Naive thymus-derived CD8-positive, alpha-beta T cell (primary cell): ENCODE measurements at places on chromosomes 5 and 9. TPM values are rescaled to one million over a fixed set of nuclear protein-coding genes. Genes with fewer than 3 reads are reported as not detected.
A peak's percentile ranks its signal among the peaks of the same experiment; 100 is the strongest.

Gene TTF1
- 22.8 TPM for total RNA-seq

GRCh38 chr9:133379153-133380086 lies 3.3 kb downstream of the STKLD1 start:
- H3K36me3 ChIP-seq = no peaks in the 10 kb centered on the region
- H3K27me3 ChIP-seq = no peaks in the 10 kb centered on the region
- peaks cover 9% of the 10 kb centered on the region for H3K4me1 ChIP-seq
- H3K4me3 ChIP-seq = no peak overlapping the region

- no peak overlapping the region for H3K4me3 ChIP-seq
- no peaks in the 10 kb centered on the region for H3K27me3 ChIP-seq
- no peaks in the 10 kb centered on the region for H3K36me3 ChIP-seq
- H3K4me1 ChIP-seq = peaks cover 11% of the 10 kb centered on the region
- H3K27ac ChIP-seq = no peak overlapping the region
Observed at GRCh38 chr9:121272401-121272948, 4.5 kb downstream of the GSN start.

Gene C8G
- total RNA-seq = 0.99 TPM

Gene TEK
- total RNA-seq = not detected

DNA sequence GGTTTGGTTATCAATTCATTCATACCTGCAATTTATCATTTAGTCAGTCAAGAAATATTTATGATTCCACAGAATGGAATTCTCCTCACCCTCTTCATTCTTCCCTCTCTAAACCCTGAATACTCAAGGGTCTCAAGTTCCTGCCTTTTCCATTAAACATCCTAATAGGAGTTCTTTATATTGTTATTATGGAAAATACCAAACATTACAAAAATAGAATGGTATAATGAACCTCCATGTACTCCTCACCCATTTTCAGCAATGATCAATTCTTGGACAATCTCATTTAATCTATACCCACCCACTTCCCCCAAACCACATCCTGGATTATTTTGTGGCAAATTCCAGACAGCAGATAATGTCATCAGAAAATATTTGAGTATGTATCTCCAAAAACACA lies 74.5 kb downstream of the ADAMTS12 start:
- H3K4me3 ChIP-seq = no peak overlapping the region
- H3K4me1 ChIP-seq = no peaks in the 10 kb centered on the region
- H3K27ac ChIP-seq = no peak overlapping the region
- H3K36me3 ChIP-seq = peaks cover 8% of the 10 kb centered on the region
- H3K27me3 ChIP-seq = peaks cover 10% of the 10 kb centered on the region

Gene SLC6A3
- total RNA-seq = 0.27 TPM

GRCh38 chr5:17426104-17426749 lies 71.8 kb upstream of the TAF11L2 start:
- no peaks in the 10 kb centered on the region for H3K27me3 ChIP-seq
- H3K4me3 ChIP-seq = no peak overlapping the region
- no peak overlapping the region for H3K27ac ChIP-seq
- H3K4me1 ChIP-seq = no peaks in the 10 kb centered on the region

DNA sequence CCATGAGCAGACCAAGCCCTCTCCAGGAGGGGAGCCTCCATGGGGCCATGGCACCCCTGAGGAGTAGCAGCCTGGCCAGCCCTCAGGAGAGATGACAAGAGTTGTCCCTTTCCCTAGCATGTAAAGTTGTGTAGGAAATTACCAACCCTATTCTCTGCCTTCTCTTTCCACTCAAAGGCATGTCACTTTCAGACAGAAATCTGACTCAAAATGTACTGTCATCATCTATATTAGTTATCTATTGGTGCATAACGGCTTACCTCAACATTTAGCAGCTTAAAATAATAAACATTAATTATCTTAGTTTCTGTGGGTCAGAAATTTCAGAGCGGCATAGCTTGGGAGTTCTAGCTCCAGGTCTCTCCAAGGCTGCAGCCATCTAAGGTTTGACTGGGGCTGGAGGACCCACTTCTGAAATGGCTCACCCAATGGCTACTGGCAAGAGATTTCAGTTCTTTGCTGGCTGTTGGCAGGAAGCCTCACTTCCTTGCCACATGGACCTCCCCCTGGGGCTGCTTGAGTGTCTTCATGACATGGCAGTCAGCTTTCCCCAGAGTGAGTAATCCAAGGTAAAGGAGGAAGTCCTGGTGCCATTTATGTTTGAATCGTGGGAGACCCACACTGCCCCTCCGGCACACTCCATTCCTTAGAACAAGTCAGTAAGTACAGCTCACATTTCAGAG lies 632.3 kb downstream of the CCDC171 start:
- H3K36me3 ChIP-seq = peaks cover 3% of the 10 kb centered on the region
- H3K27me3 ChIP-seq = no peaks in the 10 kb centered on the region
- peaks cover 27% of the 10 kb centered on the region for H3K4me1 ChIP-seq
- H3K4me3 ChIP-seq = no peak overlapping the region

Gene RC3H2
- total RNA-seq = 55.8 TPM

DNA sequence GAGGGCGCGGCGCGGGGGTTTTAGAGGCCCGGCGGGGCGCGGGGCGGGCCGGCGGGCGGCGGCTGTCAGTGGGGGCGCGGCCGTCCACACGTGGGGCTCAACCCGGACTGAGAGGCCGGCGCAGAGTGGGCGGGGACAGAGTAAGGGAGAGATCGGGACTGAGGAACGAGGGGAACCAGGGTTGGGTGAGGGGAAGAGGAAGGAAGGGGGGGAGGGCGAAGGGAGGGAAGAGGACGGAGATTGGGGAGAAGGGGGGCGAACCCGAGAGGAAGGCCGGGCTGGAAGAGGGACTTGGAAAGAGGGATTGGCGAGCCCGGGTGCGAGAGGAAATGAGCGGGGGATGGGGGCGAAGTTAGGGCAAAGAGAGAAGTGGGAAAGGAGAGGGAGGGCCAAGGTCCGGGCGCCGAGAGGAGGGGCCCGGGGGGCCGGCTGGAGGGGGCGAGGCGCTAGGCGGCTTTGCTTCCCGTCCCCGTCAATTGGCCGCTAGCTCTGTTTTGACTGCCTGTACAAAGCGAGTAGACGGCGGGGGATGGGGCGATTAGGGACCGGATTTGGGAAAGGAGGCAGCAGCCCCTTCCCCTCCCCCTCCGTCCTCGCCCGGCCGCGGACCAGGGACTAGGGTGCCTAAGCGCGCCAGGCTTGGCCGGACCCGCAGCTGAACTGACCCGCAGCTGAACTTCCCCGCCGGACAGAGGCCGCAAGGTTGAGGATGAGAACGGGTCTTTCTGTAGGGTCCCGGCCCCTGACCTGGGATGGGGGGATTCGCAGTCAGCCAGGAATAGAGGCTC lies 399 bp upstream of the FBN2 start:
- peaks cover 37% of the 10 kb centered on the region for H3K27me3 ChIP-seq
- no peak overlapping the region for H3K27ac ChIP-seq
- H3K4me3 ChIP-seq = peak overlapping the region; percentile 39
- H3K36me3 ChIP-seq = peaks cover 1% of the 10 kb centered on the region
- no peaks in the 10 kb centered on the region for H3K4me1 ChIP-seq

Gene SLC28A3
- not detected for total RNA-seq

- no peak for DNase-seq
- no peak overlapping the region for H3K27ac ChIP-seq
- no peak overlapping the region for H3K4me3 ChIP-seq
- H3K27me3 ChIP-seq = peaks cover 39% of the 10 kb centered on the region
- peaks cover 28% of the 10 kb centered on the region for H3K4me1 ChIP-seq
Observed at GRCh38 chr5:124645396-124645795, 101.0 kb downstream of the ZNF608 start.

DNA sequence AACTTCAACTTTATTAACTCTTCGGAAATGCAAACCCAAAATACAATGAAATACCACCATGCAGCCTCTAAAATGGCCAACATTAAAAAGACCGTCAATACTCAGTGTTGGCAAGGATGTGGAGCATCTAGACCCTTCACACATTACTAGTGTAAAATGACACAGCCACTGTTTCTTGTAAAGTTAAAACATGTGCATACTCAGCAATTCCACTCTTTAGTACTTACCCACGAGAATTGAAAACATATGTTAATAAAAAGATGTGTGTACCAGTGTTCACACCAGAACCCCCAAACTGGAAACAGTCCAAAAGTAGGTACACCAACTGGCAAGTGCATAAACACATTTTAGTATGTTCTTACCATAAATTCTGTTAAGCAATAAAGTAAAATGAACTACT lies 294.7 kb downstream of the PLK2 start:
- H3K4me1 ChIP-seq = no peaks in the 10 kb centered on the region
- no peak for DNase-seq
- no peak overlapping the region for H3K27ac ChIP-seq
- no peaks in the 10 kb centered on the region for H3K36me3 ChIP-seq
- no peaks in the 10 kb centered on the region for H3K27me3 ChIP-seq

Gene RAB3C
- not detected for total RNA-seq

DNA sequence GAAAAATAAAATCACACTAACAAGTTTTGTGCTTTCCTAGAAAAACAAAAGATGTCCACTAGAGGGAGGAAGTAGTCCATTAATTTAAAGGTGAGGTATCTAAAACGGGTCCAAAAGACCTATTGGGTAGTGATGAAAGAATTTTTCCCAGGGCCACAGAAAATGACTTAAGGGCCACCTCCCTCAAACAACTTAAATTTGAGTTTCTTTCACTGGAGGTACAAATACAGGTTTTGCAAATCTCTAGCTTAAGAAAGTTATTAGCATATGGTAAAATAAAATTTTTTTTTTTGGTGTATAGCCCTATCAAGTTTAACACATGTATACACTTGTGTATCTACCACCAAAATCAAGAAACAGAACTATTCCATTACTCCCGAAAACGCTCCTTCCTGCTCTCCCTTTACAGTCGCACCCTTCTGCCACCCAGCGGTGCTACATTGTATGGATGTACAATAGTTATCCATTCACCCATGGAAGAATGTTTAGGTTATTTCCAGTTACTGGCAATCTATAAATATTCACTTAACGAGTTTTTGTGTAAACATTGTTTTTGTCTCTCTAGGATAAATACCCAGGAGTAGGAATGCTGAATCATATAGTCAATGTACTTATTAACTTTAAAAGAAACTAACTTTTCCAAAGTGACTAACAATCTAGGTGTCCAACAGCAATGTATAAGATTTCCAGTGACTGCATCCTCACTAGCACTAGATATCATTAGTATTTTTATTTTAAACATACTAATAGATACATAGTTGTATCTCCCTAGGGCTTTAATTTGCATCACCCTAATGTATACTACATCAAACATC lies 21.9 kb downstream of the DEPDC1B start:
- DNase-seq = peak; percentile 18
- no peak overlapping the region for H3K27ac ChIP-seq
- no peaks in the 10 kb centered on the region for H3K4me1 ChIP-seq
- H3K4me3 ChIP-seq = no peak overlapping the region
- peaks cover 7% of the 10 kb centered on the region for H3K27me3 ChIP-seq

DNA sequence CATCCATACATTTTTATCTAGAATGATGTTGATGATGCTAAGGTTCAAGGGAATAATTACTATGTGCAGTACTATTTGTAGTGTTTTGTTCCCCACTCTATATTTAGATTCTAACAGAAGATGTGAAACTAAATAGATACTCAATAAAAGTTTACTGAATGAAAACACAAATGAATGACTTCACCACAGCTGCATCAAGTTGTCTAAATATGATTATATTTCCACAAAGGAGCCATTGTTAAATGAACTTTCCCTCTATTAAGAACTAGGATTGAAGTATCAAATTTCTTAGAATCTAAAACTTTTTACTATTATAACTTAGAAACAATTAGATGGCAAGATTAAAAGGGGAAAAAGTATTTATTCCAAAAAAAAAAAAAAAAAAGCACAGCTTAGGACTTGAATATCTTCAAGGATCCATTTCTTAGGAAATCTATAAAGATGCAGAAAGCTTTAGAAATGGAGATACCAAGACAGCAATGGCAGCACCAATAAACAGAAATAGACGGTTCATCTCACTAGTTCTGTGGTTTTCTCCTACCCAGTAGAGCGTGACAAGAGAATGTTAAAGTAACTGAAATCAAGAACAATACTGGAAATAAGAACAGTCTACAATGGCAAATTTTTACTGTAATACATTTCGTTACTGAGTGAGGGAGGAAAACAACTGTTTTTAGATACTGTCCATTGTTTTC lies 347.6 kb downstream of the EBF1 start:
- no peak overlapping the region for H3K4me3 ChIP-seq
- no peak for DNase-seq
- H3K27me3 ChIP-seq = no peaks in the 10 kb centered on the region
- peaks cover 9% of the 10 kb centered on the region for H3K4me1 ChIP-seq
- no peaks in the 10 kb centered on the region for H3K36me3 ChIP-seq

Gene ACOT12
- not detected for total RNA-seq

DNA sequence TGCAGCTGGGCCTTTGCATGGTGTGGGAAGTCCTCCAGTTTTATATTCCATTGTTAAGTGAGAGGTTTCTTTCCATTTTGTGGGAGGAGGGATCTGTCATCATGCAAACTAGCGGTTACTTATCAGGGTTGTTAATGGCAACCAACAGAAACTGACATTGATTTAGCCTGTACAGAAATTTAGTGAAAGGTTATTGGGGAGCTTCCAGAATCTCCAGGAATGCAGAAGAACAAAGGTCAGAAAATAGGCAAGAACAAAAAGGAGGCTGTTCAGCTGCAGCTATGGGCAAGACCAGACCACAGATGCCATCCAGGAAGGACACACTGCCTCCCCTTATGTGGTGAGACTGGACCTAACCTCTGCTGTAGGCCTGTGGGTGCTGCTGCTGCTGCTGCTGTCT lies 395.8 kb downstream of the KDM4C start:
- no peaks in the 10 kb centered on the region for H3K27me3 ChIP-seq
- peaks cover 47% of the 10 kb centered on the region for H3K4me1 ChIP-seq
- peaks cover 12% of the 10 kb centered on the region for H3K36me3 ChIP-seq
- DNase-seq = no peak
- H3K4me3 ChIP-seq = no peak overlapping the region

DNA sequence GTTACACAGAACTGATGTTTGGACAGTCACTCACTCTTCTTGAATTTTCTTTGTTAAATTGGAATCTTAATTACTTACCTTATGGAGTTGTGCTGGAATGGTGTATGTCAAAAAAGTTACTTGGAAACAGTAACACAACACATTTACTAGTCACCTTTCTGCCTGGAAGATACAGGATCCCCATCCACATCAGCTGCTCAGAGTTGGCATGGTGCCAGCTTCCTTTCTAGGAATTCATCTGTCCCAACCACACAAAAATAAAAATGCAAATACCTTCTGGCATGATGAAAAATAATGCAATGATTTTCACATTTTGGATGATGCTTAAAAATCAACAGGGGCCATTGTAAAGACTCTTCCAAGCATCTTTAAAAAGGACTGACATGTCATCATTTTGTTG lies 341.5 kb downstream of the TMEM38B start:
- H3K36me3 ChIP-seq = no peaks in the 10 kb centered on the region
- no peak overlapping the region for H3K4me3 ChIP-seq
- H3K27me3 ChIP-seq = no peaks in the 10 kb centered on the region
- no peaks in the 10 kb centered on the region for H3K4me1 ChIP-seq

Gene KIF24
- 0.19 TPM for total RNA-seq

DNA sequence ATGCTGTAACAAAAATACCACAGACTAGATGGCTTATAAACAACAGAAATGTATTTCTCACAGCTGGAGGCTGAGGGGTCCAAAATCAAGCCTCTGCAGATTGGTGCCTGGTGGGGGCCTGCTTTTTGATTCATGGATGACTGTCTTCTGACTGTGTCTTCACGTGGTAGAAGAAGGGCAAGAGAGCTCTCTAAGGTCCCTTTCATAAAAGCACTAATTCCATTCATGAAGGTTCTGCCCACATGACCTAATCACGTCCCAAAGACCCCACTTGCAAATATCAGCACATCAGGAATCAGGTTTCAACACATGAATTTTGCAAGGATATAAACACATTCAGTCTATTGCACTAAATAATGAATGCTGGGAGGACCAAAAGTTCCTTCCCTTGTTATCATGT lies 278.4 kb downstream of the MARCHF11 start:
- DNase-seq = no peak
- no peaks in the 10 kb centered on the region for H3K36me3 ChIP-seq
- H3K27me3 ChIP-seq = no peaks in the 10 kb centered on the region
